ENCODE measurements at places on chromosomes 6 and 20.

- no peak for DNase-seq
Measured at GRCh38 chr20:57060407-57061050, 205.9 kb downstream of the BMP7 start.

- DNase-seq, result no peak
Measured at GRCh38 chr20:31894980-31895675, 24.7 kb downstream of the TTLL9 start.

DNA sequence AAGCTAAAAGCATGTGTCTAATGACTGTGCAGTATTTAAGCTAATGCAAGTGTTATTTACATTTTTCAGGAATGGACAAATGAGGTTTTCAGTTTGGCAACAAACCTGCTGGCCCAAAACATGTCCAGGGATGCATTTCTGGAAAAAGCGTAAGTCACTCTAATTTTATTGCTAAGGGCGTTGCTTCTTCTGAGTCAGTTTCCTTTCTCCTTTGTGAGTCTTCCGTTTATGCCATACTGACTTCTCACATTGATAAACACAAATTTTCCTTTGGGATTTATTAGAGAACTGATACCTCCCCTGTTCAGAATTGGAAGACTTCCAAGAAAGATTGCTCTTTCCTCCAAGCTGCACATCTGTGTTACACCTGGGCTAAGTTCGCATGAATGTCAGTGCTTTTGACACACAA, 422.9 kb upstream of the PLCB4 start:
- no peak for DNase-seq

DNA sequence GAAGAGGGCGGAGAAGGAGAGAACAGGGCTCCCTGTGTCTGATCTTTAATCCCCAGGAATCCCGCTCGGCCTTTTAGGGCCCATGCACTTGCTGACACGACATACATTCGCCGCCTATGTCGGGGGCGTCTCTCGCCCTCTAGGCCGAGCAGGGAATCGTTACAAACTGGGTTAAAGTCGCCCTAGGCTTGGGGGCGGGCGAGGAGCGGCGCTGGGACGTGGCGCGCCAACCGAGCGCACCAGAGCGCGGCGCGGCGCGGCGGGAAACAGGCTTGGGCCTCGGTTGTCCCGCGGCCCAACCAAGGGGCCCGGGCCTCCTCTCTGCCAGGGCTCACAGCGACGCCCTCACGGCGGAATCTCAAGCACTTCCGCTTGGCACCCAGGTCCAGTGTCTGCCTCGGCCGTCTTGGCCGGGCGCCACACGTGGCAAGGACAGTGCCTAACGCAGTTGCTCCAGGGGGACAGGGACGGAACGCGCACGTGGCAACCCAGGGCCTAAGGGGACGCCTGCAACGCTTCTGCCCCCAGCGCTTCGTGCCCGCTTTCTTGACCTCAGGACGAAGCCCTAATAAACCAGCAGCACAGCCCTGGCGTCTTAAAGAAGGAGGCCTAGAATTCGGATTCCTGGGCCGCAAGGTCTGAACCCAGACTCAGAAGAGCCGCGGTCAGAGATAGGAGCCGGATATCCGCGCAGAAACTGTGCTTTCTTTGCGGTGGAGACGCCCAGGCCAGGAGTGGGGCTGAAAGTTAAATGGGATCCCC, 71.5 kb downstream of the NCR2 start:
- no peak for DNase-seq

DNA sequence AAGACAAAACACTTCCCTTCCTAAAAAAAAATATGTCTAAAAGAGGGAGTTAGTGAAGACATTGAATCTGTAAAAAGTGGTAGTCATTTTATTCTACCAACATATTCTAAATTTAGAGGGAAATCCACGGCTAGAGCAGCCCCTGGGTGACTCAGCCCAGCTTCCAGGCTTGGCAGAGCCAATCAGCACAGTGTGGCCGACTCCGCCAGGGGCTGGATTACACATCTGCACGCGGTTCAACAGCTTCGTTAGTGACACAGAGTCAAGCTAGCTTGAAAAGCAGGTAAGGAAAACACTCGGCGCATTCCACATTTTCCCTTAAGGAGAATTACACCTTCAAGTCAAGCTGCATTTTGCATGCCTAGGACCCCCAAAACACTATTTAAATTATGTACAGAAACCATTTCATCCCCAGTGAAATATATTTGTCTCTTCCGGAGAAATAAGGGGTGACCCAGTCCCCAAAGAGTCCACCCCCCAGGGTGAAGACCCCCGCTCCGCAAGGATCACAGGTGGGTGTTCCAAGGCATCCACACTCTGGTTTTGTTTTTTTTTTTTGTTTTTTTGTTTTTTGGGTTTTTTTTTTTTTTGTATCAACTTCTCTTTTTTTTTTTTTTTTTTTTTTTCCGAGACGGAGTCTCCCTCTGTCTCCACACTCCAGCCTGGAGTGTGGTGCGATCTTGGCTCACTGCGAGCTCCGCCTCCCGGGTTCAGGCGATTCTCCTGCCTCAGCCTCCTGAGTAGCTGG, 58.4 kb upstream of the ARID1B start:
- DNase-seq, result no peak

GRCh38 chr6:21912151-21912832, 318.7 kb downstream of the SOX4 start:
- no peak for DNase-seq

GRCh38 chr6:11812951-11813350, 34.3 kb upstream of the ADTRP start:
- DNase-seq, result no peak

DNA sequence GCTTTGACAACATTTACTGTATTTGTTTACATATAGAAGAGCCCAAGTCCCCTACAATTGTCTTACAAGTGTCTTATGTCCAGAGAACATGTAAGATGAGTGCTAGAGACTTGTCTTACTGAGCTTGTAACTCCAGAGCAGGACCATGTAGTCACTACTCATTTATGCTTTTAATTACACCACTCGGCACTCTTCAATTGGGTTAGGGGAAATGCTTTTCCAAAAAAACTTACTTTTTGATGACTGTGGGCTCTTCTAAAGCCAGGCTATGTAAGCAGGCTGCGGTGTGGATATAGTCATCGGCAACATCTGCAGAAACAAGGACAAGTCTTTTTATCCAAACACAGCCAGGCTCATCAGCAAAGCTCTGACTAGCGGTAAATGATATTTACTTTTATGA, 18.7 kb downstream of the SNX5 start:
- no peak for DNase-seq

DNA sequence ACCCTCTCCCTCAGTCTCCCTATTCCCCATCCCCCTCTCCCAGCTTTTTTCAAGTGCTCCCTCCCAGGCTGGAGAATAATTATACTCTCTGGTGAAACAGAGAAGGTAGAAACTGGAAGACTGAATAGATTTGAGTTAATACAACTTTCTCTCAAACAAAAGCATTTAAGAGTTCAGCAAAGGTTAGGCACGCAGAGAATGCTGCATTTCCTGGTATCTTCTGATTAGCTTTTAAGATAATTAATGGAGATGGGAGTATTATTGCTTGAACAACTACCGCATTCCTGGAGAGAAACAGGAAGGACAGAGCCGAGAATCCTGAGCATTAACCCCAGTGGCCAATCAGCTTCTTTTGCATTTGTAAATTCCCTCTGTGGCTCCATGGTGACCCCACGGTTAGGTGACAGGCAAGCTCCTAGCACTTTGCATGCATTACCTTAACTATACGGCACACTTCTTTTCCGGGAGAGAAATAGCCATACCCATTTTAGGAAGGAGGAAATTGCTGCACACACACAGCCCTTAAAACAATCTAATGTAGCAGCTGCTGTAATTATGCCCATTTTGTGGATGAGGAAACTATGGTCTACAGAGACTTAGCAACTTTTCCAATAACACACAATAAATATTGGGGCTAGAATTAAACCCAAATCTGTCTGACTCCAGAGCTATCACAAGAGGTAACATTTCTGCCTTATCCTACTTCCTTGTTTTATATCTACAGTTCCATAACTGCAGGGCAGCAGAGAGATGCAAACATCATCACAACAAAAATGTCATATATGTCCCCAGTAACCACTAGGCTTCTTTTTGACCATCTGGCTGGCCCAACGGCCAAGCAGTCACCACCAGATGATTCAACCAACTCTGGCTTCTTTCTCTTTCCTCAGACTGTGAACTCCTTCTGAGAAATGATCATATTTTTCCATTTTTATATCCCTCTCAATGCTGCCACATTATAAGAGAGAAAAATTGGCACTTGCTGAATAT, 169.9 kb downstream of the CD24 start:
- DNase-seq, result no peak

- DNase-seq, result no peak
Measured at GRCh38 chr6:3981917-3982316, 97.0 kb downstream of the FAM217A start.

GRCh38 chr20:10094566-10095173, 59.9 kb downstream of the ANKEF1 start:
- no peak for DNase-seq

- no peak for DNase-seq
Measured at GRCh38 chr20:53789989-53790675, 196.5 kb upstream of the ZNF217 start.

DNA sequence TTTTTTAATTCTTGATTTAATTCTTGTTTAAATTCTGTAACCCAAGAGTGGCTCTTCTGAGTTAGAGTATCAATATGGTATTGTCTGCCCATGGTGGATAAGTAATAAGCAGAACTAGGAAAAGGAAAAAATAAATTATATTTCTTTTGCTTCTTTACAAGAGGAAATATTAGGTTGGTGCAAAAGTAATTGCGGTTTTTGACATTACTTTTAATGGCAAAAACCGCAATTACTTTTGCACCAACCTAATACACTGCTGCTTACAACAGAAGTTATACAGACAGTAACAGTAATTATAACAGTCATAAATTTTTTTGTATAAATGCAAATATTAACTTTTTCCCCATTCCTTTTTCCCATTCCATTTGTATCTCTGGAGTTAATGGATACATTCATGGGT, 65.6 kb downstream of the HS3ST5 start:
- no peak for DNase-seq

DNA sequence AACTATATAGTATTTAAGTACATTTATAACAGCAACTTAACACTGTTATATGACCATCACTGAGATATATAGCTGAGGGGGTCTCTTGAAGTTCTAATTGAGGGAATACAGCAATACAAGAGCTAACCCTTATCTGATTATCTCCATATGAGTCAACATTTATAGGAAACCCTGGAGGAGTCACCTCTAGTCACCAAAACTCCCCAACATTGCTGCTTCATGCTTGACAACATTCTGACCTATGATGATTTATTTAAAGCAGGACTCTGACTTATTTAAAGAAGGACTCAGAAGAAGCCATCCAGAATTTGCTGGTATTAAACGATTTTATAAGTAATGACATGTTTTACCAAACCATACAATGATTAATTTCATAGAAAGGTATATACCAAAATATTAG, 182.6 kb upstream of the NOX3 start:
- DNase-seq, result no peak

DNA sequence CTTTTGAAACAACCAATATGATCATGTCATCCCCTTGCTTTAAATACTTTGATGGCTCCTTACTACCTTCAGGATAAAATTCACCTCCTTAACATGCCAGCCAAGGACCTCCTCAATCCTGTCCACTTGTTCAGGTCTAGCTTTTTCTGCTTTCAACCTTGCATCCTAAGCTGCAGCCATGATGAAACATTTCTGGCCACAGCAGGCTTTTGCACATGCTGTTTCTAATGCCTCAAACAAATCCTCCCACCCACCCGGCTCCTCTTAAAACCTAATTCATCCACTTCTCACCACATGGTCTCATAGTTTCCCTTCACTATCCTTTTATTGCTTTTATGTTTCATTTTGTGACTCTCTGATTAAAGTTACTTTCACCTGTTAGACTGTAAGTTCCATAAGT, 124.6 kb downstream of the MYB start:
- DNase-seq, result no peak

DNA sequence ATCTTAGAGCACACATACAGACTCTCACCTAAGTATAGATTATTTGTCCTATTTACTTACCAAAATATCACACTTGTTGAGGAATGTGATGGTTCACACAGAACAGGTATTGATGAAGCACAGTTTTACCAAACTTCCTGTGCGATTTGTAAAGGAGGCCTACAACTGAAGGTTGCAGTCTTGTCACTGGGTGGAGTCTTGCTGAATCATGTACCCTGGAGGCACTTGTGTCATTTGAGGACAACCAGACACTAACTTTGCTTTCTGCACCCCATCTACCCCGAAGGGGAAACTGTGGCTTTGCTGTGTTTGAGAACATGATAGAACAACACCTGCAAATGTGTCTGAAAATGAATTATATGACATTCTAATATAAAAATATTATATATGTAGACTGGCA, 32.4 kb upstream of the HINT3 start:
- DNase-seq, result no peak

DNA sequence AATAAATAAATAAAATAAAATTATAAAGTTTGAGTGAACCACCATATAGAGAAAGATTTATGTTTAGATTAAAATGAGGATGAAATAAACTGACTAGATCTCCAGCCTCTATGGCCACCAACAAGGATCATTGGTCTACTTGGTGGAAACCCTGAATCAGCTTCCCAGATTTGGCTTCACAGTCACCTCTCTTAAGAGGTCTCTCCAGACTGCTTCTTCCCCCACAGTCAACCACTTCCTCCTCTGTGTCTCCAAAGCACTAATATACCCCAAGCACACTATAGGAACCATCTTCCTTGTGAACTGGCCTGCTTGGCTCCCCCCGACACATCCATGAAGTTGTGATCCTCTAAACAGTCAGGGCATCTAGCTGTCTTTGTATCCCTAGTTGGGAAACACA, 529.6 kb upstream of the RNF217 start:
- DNase-seq, result no peak

DNA sequence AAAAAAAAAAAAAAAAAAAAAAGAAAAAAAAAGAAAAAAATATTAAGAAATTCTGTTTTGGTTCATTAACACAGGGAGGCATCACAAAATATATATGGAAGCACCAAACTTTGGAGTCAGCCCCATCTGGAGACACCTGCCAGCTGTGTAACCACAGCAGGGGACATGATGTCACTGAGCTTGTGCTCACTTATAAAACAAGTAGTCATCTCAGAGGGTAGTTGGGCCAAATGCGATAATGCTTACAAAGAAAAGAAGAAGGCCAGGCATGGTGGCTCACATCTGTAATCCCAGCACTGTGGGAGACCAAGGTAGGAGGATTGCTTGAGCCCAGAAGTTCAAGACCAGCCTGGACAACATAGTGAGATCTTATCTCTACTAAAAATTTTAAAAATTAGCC, 1.1 kb upstream of the BNIP5 start:
- DNase-seq, result no peak

DNA sequence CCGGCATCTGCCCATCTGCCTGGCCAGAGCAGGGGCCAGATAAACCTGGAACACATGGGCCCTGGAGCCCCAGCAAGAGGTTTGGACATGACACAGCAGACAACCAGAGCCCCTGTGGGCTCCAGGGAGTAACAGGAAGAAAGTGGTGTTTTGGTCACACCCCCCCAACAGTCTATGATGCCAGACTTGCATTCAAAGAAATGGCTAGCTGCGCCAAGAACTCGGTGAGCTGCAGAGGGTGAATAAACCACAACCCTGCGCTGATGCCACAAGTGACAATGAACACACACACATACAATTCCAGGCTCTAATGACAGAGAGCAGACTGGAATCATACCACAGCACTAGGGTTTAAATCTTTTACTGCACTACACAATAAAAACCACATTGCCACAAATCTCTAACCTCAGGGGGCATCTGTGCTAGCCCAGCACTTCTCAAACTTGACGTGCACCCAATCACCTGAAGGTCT, 34.0 kb downstream of the TRERF1 start:
- DNase-seq, result peak; percentile 28
